Left ventricle myocardium inferior (tissue), 1 donor: ENCODE measurements at places on chromosomes 1 and 21.

- no peak for DNase-seq
Measured at GRCh38 chr1:15707239-15707925, 23.3 kb downstream of the PLEKHM2 start.

GRCh38 chr1:41138549-41138948 is 103.6 kb downstream of the SCMH1 start:
- DNase-seq = no peak

DNA sequence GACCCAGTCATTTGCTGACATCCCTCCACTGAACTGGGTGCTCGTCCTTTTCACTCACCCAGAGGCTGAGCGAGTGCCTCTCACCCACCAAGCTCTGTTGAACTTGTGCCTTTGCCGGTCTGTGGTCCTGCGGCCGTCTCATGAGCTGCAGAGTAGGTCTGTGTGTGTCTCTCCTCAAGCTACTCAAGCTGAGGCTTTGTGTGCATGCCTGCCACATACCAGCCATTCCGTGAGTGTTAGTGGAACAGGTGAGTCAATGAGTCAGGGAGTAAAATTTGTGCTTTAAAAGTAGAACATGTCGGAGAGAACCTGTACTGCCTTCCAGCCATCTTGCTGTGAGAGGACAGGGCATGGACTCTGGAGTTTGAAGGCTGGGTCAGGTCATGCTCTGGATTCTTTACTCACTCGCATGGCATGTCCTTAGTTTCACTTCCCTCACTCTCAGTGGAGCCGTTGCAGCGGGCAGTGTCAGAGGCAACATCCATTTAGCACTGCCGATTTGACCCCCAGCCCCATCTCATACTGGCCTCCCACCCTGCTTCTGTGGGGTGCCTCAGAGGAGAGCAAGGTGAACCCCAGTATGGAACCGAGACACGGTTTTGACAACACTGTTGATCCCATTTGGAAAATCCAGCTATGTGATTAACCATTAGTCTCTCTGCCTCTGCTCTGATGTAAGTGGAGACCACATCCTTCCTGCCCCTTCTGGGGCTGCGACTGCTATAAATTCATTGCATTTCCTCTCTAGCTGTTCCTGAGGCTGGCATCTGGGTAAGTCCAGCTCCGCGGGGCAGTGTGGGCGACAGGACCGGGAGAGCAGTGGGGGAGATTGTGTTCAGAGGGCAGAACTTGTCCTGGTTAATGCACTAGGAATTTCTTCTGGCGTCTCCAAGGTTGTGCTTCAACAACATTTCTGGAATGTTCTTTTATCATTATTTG is at the start of gene NLRP3:
Gene NLRP3 (plus strand): TSS at position 751 of the 939 bp plus-strand sequence. CDS start 2,628 bp downstream, outside the sequence.
- peak; percentile 36 for DNase-seq

GRCh38 chr1:14466006-14466405 is 132.5 kb upstream of the KAZN start:
- no peak for DNase-seq

DNA sequence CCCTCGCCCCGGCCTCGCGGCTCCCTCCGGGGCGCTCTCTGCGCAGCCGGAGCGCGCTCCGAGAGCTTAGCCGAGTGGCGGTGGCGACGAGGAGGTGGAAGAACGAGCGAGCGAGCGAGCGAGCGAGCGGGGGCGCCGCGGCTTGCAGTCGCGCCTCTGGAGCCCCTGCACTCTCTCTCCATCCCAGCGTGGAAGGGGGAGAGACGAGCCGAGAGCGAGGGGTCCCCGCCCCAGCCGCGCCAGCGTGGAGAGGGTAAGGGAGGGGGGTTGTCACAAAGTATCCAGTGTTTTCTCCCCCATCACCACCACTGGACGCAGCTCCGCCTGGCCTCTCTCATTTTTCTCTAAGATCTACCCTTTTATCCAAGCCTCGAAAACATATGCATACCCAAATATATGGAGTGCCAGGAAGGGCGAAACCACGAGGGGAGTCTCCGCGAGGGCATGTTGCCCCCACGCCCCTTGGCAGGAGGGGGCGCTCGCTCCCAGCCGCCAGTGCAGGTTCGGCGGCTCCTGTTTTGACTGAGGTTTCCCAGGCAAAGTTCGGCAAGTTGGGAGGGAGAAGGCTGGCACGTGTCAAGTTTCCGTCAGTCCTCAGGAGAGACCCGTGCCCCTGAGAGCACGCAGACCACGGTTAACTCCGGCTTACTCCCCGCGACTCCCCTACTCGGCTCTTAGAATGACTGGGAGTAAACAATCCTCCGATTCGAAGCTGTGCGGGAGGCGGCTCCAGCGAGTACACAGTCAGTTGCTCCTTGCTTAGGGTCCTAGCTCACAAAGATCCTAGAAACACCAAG is 569 bp upstream of the DAB1 start:
- DNase-seq = peak; percentile 29

DNA sequence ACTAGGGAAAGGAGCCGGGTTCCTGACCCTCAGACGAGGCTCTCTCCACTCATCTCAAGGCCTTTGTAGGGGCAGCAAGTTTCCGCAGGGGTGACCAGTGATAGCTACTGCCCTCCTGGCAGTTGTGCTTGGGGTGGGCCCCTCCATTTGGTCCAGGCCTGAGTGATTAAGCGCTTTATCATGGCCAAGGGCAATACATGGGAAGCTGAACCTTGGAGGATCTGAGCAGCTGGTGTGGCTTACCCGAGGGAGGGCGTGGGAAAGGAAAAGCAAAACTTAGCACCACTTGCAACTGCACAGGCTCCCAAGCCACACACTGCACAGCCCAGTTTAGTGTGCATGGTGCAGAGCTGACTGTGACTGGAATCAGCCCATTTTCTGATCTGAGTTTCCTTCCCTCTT is 47.8 kb downstream of the GADD45A start:
- peak; percentile 49 for DNase-seq

GRCh38 chr1:43768168-43768567 is 60.8 kb downstream of the ST3GAL3 start:
- no peak for DNase-seq

DNA sequence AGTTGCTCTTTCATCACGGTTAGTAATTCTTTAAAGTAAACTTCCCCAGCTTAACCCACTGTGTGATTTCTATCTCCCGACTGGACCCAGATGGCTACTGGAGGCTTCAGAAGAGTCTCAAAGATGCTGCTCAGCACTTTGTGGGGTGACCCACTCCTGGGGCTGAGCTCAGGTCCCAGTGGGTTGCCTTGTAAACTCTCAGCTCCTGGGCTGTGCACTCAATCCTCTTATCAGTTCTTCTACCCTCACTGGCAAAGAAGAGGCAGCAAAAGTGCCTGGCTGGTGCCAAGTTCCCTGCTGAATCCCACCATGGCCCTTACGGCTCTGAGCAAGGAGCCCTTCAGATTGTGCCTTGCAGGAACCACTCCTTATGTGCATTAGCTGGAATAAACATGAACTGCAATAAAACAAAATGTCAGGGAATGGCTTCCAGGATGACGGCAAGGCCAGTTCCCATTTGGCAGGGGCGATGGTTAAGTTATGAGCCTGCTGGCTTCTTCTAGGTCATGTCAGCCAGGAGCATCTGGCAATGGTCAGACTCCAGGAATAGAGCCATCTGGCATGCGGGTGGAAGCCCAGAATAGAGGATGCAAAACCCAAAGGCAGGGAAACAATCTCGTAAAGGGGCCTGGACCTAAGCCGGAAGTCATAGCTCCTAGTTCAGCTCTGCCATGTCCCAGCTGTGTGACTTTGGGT is 6.8 kb downstream of the MYOC start:
- peak; percentile 82 for DNase-seq

DNA sequence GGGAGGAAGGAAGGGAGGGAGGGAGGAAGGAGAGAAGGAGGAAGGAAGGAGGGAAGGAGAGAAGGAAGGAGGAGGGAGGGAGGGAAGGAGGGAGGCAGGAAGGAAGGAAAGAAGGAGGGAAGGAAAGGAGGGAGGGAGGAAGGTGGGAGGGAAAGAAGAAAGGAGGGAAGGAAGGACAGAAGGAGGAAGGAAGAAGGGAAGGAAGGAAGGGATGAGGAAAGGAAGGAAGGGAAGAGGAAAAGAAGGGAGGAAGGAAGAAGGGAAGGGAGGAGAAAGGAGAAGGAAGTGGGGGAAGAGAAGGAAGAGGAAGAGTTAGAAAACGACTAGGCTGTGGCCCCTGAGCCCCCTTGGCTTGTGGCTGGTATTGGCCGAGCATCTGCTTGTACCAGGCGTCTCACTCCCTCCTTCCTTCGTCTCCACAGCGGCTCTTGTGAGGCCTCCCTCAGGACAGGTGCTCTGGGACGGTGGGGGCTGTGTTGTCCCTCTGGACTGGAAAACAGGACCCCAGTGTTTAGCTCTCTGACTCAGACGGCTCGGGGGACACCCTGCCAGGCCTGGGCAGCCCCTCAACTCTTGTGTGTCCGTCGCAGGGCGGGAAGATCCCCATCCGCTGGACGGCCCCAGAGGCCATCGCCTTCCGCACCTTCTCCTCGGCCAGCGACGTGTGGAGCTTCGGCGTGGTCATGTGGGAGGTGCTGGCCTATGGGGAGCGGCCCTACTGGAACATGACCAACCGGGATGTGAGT is 36.2 kb upstream of the C1QA start:
- DNase-seq = no peak

GRCh38 chr1:163933437-163933836 is 611.7 kb downstream of the NUF2 start:
- DNase-seq = no peak

DNA sequence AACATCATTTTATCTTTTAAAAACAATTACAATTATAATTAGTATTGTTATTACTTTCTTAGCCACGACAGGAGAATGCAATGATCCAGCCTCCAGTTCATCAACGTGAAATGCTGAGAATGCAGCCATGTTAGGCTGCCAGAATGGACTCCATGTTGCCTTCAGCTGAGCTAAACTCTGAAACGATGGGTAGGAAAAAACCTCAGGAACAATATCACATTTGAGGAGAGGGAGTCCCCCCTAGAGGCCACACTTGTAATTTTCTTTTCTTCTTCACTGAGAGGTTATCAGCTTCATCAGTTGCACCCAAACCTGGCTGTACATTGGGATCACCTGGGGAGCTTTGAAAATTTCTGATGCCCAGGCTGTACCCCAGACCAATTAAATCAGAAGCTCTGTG is 34.6 kb upstream of the DNAH14 start:
- DNase-seq = no peak

DNA sequence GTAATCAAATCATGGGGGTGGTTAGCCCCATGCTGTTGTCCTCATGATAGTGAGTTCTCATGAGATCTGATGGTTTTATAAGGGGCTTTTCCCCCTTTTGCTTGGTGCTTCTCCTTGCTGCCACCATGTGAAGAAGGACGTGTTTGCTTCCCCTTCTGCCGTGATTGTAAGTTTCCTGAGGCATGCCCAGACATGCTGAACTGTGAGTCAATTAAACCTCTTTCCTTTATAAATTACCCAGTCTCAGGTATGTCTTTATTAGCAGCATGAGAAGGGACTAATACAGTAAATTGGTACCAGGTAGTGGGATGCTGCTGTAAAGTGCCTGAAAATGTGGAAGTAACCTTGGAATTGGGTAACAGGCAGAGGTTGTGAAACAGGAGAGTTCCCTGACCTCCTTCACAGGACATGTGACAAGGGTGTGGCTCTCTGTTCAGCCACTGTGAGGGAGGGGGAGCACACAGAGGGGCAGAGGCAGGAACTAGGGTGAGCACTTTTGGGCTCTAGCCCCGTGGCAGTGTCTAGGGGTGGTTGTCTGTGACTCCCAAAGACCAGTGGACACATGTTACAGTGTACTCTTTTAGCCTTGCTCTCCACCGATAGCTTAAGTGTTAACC is 105.3 kb downstream of the BACH1 start:
- DNase-seq = no peak

DNA sequence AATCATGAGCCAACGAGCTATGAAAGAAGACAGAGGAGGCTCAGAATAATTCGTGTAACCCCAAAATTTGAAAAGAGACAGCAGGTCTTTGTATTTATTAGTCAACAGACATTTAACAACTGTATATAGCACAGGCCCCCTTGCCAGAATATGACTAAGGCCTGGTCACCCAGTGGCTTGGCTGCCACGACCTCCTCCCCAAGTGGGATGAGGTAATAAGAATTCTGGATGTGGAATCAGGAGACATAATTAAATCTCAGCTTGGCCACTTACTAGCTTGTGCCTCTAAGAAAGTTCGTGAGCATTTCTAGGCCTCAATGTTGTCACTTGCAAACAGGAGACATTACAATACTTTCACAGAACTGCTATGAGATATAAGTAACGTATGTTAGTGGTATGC is 134.2 kb upstream of the TNFSF4 start:
- DNase-seq = no peak

DNA sequence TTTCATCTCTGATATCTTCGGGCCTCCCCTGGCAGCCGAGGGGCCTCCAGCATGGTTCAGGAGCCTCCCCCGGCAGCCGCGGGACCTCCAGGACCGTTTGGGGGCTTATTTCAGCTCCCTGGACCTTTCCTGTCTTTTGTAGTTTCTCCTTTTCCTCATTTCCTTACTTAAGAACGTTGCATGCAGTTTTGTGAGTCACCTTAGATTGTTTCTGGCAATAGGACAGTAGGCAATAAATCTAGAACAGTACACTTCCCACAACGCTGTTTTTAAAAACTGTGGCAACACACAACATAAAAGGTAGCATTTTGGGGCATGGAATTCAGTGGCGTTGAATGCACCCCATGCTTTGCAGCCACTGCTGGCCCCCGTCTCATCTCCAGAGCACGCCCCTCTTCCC is 24.4 kb downstream of the FAAP20 start:
- no peak for DNase-seq

- no peak for DNase-seq
Measured at GRCh38 chr1:89887713-89888112, 66.9 kb downstream of the LRRC8D start.

DNA sequence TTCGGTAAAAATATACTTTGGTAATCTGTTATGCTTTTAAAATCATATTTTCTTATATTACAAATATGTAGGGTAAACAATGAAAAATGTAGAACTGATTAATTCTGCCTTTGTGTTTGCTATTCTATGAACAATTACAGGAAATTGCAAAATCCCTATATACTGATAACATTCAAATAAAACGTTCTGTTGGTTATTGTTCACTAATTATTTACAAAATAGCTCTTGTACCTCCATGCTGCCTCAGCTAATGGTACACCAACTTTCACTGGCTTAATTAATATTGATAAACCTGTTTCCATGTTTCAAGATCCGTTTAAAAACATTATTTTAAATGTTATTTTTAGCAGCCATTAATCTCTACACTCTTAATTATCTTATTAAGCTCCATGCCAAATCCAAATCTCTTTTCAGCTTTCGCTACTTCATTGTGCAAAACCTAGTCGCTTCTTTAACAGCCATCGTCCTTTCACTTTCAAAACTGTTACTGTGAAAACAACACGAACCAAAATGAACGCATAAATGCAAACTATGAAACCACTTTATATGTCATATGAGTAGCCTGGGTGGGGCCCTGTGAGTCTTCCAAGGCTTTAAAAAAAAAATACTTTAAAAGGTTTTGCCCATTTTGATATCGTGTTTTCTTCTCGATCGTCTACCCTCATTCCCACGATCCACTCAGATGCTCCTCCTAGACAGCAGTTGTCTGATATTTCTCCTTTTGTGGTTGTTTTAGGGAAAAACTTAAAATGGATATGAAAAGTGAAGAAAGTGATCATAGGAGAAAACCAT is 807.1 kb downstream of the USP25 start:
- DNase-seq = no peak

GRCh38 chr1:87077959-87078639 is 163.7 kb downstream of the HS2ST1 start:
- DNase-seq = no peak

- peak; percentile 44 for DNase-seq
Measured at GRCh38 chr1:151993084-151993733, 450 bp downstream of the S100A10 start.
